Activated T-helper 1 cell treated with anti-CD3 and anti-CD28 coated beads, Interleukin-2, amount 50 U/mL, for 16 hours (primary cell): ENCODE measurements at places on chromosomes 1 and 21.

DNA sequence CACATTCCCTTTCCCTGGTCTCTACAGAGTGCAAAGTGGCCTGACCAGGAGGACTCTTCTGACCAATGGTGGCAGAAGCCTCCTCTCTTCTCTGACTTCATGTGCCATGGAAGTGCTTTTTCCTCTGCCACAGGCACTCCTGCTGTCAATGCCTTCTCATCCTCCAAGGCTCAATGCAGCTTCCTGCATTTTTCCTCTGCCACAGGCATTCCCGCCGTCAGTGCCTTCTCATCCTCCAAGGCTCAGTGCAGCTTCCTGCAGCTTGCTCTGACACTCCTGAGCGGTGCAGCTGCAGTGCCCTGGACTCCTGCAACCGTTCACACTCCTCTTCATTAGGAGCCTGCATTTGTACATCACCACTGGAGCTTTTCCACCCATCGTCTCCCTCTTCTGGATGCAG, 4.7 kb upstream of the ADARB1 start:
- DNase-seq = no peak

GRCh38 chr21:38323721-38324531, 67.1 kb downstream of the KCNJ15 start:
- DNase-seq = no peak

GRCh38 chr1:46410156-46411009, 16.3 kb downstream of the FAAH start:
- no peak for DNase-seq

DNA sequence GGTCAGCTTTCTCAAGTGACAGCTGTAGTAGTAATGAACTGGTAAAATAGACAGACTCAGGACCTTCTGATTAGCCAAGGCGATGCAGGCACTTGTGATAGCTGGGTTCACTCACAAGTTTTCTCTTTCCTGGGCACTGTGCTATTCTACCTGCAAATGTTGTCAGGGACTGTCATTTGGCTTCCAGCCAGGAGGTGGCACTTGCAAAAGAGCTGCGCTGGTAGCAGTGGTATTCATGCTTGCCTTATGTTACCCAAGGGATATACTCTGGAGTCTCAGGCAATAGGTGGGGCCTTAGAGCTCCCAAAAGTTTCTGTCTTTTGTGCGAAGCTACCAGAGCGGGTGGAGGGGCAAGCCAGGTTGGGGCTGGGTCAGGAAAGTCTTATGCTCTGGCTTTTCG, 23.5 kb downstream of the IFI44 start:
- DNase-seq = no peak

- no peak for DNase-seq
Measured at GRCh38 chr21:15617964-15618363, 111.8 kb upstream of the USP25 start.
